LoVo (cell line): ENCODE measurements at places on chromosomes 1 and 21.

DNA sequence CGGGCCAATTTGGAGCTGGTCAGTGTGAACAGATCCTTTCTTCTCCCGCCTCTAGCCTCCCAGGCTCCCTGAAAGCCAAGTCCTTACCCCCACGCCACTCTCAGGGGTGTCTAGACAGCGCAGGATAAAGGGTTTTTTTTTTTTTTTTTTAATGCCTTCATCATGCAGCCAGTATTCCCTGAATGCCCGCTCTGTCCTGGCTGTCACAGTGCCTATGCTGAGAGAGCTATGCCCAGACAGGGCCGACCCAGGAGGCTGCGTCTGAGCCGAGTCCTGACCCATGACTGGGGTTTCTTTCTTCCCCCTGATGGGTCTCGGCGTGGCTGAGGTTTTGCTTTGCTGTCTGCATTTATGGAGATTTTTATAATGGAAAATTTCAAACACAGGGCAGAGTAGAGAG, 18.3 kb downstream of the SPSB1 start:
- DNase-seq: no peak

DNA sequence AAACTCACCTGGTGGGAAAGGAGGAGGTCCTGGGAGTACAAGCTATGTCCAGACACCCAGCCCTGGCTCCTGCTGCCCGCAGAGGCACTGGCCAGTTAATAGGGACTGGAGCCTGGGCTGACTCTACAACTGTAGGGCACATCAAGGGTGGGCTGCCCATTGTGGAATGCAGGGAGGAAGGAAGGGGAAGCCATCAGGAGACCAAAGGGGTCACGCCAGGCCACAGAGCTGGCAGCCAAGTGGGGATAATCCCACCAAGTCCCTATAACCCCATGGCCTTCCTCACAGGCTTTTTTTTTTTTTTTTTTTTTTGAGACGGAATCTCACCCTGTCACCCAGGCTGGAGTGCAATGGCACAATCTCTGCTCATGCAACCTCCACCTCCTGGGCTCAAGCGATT, 14.7 kb downstream of the TMEM53 start:
- no peak for DNase-seq

DNA sequence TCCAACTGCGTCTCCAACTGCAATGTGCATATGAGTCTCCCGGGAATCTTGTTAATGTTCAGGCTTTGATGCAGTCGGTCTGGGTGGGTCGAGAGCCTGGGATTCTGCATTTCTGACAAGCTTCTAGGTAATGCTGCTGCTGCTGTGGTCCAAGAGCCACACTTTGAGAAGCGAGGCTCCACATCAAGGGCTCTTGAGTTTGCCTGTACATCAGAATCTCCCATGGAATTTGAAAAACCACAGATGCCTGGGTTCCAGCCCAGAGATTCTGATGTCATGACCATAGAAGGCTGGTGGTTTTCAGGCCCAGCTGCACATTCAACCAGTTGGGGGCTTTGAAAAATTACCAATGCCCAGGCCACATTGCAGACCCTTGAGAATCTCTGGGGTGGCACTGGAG, 93.9 kb upstream of the TARDBP start:
- DNase-seq: no peak

- DNase-seq: peak; percentile 65
Measured at GRCh38 chr21:36773117-36773516, 74.2 kb downstream of the SIM2 start.

- DNase-seq: no peak
Measured at GRCh38 chr1:221085701-221086375, 206.6 kb downstream of the HLX start.

DNA sequence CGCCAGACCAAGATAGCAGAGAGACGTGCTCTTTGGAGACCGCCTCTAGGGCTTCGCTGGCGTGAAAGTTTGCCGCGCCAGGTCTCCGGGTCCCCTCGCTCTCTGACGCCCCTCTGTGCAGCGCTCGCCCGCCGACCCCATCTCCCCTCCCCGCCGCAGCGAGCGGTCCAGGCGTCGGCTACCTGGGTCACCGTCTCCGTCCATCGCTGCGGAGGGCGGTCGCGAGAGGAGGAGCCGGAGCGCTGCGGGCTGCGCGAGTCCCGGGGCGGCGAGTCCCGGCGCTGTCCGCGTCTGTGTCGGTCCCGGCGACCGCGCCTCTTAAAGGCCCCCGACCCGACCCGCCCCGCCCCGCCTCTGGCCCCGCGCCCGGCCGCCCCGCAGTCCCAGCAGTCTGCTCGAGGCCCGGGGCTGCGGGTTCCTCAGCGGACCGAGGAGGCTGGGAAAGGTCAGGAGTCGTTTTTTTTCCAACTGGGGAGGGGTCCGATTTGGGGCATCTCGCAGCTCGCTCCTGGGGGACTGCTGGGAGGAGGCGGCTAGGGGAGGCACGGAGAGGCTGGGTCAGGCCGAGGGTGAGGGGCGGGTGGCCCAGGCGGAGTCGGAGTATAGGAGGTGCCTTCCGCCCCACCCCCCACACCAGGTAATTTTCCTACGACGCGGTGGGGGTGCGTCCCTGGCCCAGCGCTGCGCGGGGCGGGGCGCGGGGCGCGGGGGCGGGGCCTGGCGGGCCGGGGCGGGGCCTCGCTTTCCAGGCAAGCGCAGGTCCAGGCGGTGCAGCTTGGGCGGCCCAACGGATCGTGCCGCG, at the start of the genes FBXO2 and FBXO44:
Gene FBXO2, minus strand, starts transcription at position 293 of the 802 bp plus-strand sequence. Its CDS starts 89 bp downstream, at position 204.
Gene FBXO44, plus strand, starts transcription at position 741 of the 802 bp plus-strand sequence. CDS start 959 bp downstream, outside the sequence.
- peak; percentile 66 for DNase-seq

- peak; percentile 59 for DNase-seq
Measured at GRCh38 chr1:203268901-203269653, 36.2 kb upstream of the BTG2 start.

GRCh38 chr1:151978922-151979321, 14.7 kb downstream of the S100A10 start:
- DNase-seq: no peak

GRCh38 chr1:99968214-99968613, 1.6 kb upstream of the SLC35A3 start:
- DNase-seq: no peak

GRCh38 chr1:168553680-168554553, 10.1 kb upstream of the XCL2 start:
- DNase-seq: no peak

DNA sequence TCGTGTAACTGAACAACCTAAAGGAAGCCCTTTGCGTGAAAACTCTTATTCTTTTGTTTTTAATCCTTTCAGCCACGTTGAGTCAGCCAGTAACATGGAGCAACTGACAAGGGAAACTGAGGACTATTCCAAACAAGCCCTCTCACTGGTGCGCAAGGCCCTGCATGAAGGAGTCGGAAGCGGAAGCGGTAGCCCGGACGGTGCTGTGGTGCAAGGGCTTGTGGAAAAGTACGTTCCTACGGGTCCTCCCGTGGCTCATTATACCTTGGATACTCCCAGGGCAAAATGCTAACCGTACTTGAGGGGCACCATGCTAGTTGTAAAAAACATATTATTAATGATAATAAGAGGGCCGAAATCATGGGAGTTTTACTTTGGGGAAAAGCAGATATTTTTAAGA, 49.4 kb downstream of the LAMC2 start:
- DNase-seq: no peak

GRCh38 chr1:18110598-18110939, 3.0 kb downstream of the IGSF21 start:
- DNase-seq: no peak

GRCh38 chr21:45255381-45256020, 32.2 kb downstream of the POFUT2 start:
- DNase-seq: peak; percentile 18

DNA sequence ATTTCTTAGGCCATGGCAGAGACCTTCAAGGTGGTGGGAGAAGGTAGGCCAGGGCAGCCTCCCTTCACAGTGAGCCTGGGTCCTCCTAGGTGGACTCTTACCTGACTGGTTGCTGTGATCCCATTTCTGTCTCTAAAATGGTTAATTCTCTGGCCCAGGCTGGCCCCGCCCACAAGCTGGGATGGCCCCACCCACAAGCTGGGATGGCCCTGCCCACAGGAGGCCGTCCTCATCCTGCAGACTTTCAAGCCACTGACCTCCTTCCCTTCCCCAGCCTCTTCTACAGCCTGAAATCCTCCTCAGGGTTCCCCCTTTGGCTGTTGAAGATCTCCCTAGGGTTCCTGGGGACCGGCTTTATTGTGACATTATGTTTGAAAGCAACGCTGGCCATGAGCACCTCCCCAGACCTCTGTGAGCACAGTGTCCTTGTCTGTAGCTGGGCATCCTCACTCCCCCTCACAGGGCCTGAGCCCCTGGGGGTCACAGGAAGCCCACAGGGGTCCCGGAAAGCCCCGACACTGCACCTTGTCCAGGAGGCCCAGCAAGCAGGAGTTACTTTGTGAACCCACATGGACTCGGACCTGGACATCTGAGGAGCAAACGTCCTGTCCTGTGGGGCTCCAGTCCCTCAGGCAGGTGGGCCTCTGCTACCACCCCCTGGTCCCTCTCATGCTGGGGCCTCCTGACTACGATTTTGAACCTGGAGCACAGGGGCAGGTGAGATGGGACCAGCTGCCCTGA, 621.7 kb downstream of the MATN1 start:
- DNase-seq: no peak

DNA sequence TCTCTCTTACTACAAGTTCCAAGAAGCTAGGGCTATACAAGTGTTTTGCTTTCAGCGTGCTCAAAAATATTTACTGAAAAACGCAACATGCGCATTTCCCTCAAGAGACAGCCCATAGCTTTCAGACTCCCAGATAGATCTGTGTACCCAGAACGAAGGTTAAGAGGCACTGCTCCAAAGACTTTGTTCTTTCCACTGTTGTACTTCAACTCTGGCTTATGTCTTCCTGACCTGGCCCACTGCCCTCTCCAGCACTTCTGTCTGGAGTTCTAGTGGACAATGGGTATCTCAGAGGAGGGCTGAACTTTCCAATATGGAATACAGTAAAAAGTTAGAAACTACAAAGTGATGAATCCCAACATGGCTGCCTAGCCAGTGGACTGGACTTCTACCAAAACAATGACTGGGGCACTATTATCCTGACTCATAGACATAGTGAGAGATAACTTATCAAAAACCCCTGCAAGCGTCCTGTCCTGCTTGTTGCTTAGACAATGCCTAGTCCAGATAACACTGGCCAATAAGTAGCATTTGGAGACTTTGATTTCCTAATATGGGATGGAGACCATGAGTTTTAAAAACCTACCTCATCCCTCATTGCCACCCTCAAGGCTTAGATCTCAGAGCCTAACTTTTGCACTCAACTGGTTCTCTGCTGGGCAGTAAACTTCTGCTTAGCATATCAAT, 8.8 kb upstream of the ADAR start:
- DNase-seq: no peak

DNA sequence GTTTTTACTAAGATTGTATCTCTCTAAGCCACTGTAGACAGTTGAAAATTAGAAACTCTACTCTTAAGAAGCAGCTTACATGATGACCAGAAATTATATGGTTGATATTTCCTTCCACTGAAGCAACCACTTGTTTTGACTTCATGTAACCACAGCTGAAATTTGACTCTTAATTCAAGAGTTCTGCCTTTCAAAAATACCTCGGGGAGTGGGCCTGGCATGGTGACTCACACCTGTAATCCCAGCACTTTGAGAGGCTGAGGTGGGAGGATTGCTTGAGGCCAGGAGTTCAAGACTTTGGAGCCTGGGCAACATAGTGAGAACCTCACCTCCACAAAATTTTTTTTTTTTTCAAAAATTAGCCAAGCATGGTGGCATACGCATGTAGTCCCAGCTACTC, 4.3 kb downstream of the AMPD1 start:
- DNase-seq: no peak

DNA sequence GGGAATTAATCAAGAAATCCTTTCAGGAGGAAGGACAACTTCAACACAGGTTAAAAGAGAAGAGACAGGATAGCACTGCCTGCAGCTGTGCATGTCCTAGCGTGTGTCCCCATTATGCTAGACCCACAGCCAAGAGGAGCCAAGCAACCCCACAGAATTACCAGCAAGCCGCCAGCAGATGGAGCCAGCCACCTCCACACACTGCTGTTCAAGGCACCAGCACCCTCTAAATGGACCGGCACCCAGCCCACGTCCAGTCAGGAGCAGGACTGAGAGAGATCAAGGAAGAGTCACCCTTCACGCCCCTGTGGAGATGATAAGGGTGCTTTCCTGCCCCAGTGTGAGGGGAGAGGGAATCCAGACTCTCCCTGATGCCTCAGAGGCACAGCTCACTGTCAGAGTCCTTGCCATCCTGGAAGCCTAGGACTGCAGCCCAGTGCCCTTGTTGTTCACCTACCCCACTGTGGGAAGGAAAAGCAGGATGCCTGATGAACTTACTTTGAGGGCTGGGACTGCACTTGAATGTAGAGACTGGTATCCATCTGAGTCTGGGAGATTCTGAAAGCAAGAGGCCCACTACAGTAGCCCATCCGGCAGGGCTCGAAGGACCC, 37.1 kb upstream of the CTTNBP2NL start:
- DNase-seq: peak; percentile 45

DNA sequence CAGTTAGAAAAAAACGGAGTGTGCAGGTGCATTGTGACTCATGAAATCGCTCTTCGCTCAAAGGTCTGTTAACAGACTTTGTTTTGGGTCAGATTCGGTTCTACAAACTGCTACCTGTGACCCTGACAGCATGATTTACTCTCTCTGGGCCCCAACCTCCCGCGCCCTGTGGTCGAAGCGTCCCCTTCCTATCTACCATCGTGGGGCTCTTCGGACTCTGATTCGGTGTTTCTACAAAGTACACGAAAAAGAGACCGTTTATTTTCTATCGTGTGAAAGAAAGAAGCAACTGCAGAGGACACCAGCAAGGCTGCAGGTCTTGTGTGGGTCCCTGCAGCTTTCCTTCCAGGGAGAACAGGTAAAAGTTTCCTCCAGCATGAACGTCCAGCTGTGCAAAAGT, 29.4 kb upstream of the SLC19A1 start:
- DNase-seq: no peak

DNA sequence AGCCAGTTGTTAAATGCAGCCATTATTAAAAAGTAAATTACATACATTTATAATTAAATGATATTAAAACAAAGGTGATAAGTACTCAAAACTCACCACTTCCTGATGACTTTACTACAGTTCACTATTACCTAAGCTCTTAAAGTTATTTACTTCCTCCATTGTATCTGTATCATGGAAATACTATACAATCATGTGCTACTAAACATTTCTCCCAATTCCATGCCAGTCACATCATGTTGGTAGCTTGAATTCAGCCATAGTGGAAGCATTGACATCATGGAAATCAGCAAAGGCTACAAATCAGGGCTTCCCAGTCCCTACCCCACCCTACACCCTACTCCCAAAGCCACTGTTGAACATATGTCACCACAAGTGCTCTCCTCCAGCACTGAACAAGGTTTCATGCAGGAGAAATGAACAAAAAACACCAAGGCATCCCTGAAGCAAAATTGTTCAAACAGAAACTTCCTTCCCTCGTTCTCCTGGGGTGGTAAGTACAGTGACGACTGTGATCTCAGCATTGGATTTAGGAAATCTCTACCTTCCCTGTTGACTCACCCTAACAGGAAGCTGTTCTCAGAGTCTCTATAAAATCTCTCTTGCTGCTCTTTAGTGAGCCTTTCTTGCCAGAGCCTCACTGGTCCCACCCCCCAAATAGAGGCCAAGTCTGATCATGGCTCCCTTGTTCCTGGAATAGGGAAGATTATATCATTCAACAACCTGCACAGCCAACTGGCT, 12.7 kb downstream of the VSIG8 start:
- DNase-seq: no peak
